NCI-H460 (cell line): ENCODE measurements at places on chromosomes 1 and 21.

DNA sequence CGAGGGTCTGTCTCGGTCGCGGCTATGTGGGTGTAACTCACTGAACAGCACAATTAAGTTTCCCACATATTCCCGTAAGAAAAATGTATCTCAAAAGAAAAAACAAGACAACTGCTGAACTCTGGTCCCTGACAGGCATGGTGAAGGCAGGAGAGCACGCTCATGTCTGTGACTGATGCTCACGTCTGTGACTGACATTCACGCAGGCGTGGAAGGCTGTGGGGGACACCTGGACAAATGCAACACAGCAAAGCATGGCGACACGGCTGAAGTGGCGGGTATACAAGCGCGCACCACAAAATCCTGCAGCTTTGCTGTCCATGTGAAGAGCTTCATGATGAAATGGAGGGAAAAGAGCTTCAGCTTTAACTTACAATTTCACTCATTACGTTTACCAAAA is 6.0 kb downstream of the PTTG1IP start:
- DNase-seq = no peak

- DNase-seq = no peak
Measured at GRCh38 chr1:22418933-22419382, 32.7 kb upstream of the ZBTB40 start.

DNA sequence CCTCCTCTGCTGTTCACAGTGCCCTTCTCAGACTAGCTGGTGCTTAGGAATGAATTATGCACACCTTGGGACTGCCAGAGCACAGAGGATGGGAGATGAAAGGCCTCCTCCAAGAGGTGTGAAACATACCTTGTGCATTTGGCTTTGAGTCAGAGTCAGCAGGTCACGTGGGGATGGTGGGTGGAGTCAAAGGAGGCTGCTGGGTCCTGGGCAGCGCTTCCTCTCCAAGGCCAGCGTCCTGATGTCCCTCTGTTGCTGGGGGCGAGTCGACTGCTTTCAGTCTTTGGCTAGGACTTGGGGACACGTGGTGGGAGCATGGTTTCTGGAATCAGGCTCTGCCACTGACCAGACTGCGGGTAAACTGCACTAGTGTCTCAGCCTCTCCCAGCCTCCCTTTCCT is 91.2 kb downstream of the AJAP1 start:
- no peak for DNase-seq

DNA sequence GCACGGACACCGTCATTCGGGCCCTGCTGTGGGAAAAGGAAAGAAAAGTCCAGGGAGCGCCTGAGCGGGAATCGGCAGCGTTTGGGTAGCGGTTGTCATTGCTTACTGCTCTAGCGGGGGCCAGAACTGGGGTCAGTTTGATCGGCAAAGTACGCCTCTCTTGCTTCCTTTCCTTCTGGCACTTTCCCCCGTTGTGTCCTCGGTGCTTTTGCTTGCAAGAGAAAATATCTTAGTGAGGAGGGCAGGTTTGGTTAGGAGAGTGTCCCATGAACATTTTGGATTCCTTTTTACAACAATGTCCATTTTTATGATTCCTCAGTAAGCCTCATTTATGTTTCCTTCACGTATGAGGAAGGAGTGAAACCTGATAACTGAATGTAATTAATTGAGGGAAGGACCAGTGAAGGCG is 670 bp downstream of the ST3GAL3 start:
- DNase-seq = no peak

DNA sequence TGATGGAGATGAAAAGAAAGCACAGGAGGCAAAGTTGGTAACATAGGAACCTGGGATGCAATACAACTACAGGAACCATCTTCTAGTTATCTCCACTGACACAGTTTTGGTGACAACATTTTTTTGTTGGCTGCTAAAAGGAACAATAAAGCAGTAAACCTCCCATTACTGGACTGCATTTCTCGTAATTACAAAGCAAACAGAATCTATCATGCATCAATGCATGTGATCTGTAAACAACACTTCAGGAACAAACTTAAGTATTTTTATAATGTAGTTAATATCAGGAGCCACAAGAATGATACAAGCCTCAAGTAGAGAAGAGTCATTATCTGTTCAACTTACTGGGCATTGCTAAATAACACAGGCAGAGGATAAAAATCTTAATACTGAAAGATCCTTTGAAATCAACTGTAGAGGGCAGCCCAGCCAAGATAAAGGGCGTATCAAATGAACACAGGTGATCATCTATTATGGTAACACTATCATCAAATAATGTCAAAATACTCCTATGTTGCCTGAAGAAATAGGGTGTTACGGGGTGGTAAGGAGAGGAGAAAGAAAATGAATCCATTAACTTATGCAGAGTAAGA is 193.3 kb downstream of the EIF4G3 start:
- no peak for DNase-seq

- DNase-seq = no peak
Measured at GRCh38 chr1:36389999-36390398, 4.3 kb upstream of the STK40 start.

- no peak for DNase-seq
Measured at GRCh38 chr1:47875036-47875435, 122.1 kb downstream of the TRABD2B start.

- DNase-seq = no peak
Measured at GRCh38 chr1:108556499-108556898, 3.4 kb upstream of the EEIG2 start.

- DNase-seq = no peak
Measured at GRCh38 chr1:91806769-91807700, 78.9 kb downstream of the TGFBR3 start.

DNA sequence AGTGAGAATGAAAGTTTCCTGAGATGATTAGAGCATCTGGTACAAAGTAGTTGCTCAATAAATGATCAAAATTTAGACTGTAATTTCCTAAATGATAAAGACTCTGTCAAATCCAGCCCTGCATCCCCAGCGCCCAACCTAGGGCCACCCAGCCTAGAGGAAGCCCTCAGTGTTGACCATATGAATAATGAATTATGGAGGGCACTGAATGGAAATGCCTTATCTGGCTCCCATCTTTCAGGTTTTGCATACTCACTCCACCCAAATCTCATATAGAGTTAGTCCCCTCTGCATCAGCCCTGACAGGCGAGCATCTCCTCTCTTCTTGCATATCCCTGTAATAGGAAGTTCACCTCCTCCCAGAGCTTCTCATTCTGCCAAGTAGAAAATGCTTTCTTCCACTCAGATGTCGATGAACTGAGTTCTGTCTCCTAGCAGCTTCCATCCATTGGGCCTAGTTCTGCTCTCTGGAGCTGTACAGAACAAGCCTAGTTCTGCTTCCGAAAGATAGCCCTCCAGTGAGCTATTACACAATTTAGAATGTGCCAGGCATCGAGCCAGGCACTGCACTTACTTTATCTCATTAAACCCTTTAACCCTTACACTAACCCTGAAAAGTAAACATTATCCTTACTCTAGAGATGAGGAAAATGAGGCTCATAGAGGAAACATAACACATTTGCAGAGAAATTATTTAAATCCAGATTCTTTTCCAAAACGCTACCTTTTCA is 20.9 kb downstream of the COA7 start:
- DNase-seq = no peak

- DNase-seq = no peak
Measured at GRCh38 chr1:41355761-41356160, 5.5 kb upstream of the FOXO6 start.

GRCh38 chr1:53754484-53755312 is 15.7 kb upstream of the GLIS1 start:
- peak; percentile 41 for DNase-seq

- DNase-seq = no peak
Measured at GRCh38 chr1:157700305-157700704, 264 bp downstream of the FCRL3 start.

DNA sequence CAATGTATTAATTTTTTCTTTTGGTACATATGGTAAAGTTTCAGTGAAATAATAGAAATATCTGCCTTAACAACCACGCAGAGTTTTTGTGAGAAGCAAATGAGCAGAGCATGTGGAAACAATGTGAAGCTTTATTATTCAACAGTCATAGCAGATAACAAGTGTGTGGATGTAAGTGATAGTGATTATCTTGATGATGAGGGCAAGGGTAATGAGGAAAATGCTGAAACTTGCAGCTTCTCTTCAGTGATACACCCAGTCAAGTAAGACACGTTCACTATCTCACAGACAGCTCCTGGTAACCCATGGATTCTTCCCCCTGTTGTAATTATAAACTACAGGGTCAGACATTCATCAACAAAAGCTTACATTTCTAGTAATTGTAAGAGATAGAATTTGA is 14.6 kb upstream of the OR2L5 start:
- no peak for DNase-seq

DNA sequence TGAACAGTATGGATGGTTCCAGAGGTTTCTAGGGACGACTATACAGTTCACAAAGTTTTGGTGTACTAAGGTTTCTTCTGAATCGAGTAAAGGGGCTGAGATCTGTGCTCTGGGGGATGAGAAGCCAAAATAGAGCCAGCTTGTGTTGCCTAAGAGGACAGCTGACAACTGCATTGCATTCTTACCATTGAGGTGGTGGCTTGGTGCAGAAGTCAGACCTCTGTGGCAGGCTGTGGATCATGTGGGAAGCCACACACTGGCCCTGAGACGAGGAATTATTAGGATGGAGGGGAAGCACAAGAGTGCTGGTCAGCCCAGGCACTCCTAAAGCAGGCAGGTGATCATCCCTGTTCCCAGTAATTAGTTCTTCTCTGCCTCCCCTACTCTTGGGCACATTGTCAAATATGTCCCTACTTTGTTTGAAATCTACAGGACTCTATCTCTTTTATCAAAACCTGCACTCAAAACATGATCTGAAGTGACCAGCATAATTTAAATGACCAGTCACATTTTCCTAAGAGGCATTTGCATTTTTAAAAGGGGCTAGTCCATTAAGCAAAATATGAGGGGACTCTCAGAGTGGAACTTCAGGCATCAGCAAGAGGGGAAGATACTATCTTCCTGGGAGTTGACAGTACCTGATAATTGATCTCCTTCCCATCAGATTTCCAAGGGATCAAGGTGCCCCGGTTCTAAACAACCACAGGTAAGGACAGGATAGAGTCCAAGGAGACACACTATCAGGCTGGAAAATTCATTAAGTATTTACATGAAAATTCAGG is at the start of gene FCRLB:
Gene FCRLB (plus strand): TSS at position 589 of the 782 bp plus-strand sequence. CDS start 1,129 bp downstream, outside the sequence.
- no peak for DNase-seq

GRCh38 chr1:162908780-162909179 is 47.8 kb upstream of the CCDC190 start:
- no peak for DNase-seq

- DNase-seq = no peak
Measured at GRCh38 chr1:222921945-222922344, 107.1 kb downstream of the DISP1 start.

DNA sequence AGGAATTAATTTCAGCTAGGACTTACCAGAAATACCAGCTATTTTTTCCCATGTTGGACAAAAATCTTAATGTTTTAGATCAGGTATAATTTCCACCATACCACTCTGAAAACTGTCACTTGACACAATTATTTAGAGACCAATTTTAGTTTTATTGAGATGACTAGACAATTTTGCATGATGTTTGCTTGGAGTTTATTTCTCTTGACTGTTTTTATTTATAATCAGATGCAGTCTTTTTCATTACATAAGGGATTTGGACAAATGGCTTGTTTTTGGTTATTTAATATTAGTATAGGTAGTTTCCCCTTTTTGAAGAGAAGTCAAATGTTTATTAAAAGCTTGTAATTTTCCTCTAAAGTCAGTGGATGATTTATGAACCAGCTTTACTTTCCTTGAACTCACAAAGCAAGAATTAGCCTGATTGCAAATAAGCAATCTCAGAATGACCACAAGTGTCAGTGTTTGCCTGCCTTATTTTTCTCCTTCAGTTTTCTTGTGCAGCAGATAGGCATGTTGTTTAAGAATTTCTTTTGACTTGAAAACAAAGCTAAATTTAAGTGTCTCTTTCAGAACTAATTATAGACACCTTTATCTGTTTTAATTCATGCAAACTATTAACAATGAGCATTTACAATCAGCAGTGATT is 3.8 kb upstream of the B3GALT2 start:
- DNase-seq = peak; percentile 25

- DNase-seq = no peak
Measured at GRCh38 chr1:64033667-64034220, 169.7 kb upstream of the UBE2U start.

- DNase-seq = no peak
Measured at GRCh38 chr1:14482784-14483450, 115.6 kb upstream of the KAZN start.

DNA sequence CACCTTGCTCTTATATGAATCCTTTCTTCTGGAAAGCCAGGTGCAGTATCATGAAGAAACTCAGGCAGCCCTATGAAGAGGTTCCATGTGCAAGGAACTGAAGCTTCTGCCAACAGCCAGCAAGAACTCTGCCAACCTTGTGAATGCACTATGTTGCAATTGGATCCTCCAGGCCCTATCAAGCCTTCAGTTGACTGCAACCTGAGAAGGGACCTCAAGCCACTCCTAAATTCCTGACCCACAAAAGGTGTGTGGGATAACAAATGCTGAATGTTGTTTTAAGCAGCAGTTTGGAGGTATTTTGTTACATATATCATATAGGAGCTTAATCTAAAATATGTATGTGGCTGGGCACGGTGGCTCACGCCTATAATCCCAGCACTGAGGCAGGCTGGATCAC is 84.0 kb downstream of the RERE start:
- no peak for DNase-seq

DNA sequence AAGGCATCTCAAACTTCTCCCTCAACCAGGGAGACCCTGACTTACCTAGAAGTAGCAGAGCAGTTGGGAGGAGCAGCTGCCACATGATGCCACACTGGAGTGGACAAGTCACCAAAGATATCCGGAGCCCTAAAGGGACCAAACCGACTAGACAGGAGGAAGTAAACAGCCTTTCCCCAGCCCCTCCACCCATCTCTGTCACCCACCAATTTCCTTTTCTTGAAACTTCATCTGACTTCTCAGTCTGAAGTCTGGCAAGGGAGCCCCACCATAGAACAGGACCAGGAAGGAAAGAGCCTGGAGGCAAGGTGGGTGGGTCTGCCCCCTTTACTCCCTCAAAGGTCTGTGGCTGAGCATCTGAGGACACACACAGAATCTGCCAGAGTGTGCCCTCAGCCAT is at the start of gene FCGR3A:
Gene FCGR3A (minus strand): TSS at position 167 of the 400 bp plus-strand sequence. CDS start 82 bp downstream, at position 85.
- DNase-seq = no peak

GRCh38 chr1:107776900-107777663 is 187.9 kb downstream of the VAV3 start:
- no peak for DNase-seq

DNA sequence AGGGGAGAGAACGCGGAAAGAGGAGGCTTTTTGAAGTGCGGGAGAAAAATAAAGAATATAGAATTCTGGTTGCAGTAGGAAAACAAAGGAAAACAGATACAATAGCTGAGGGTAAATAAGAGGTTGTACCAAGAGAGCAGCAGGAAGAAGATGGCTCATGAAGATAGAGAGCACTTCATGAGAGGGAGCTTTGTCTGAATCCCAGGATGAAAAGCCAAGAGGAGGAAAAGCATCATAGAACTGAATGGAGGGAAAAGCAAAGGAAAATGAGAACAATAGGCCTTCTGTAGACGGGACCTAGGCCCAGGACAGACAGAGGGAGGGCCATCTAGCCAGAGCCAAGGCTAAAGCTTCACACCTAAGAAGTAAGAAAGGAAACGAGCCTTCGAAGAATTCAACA is 49.5 kb downstream of the ATP6V1G3 start:
- DNase-seq = no peak
